Testis (tissue), 5 donors: ENCODE measurements at places on chromosomes 12 and 14.

DNA sequence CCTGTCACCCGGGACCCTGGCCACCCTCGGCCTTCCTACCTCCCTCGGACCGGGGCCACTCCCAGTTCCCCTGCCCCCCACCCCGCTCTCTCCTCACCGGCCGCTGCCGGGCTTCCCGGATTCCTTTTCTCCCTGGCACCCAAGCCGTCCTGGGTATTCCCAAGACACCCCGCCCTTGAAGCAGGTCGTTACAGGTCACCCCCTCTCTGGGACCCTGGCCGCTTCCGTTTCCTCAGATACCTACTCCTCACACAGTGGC lies 493 bp downstream of the NUMB start:
- DNase-seq = peak; percentile 50

- DNase-seq = no peak
Observed at GRCh38 chr12:45732250-45732649, 2.7 kb downstream of the ARID2 start.

- no peak for DNase-seq
Observed at GRCh38 chr14:64945431-64946178, 3.1 kb upstream of the GPX2 start.

GRCh38 chr12:124433147-124433874 lies 134.1 kb downstream of the NCOR2 start:
- peak; percentile 41 for DNase-seq

GRCh38 chr14:56088941-56089340 lies 29.3 kb upstream of the PELI2 start:
- no peak for DNase-seq

DNA sequence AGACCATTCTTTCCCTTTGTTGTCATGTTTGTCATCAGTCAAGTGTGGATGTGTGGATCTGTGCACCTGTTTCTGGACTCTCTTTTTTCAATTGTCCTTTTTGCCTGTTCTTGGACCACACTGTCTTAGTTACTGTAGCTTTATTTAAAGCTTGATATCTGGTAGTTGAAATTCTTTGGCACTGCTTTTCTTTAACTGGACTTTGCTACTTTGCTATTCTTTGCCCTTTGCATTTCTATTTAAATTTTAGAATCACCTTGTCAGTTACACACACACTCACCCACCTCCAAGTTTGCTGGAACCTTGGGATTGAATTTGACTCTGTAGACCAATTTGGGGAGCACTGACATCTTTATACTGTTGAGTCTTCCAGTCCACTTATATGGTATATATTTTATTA lies 61.5 kb downstream of the VRK1 start:
- no peak for DNase-seq

GRCh38 chr14:71783088-71783487 lies 149.1 kb upstream of the RGS6 start:
- DNase-seq = no peak

- no peak for DNase-seq
Observed at GRCh38 chr14:104937161-104937560, 12.5 kb downstream of the PLD4 start.

GRCh38 chr12:53603196-53603595 lies 23.0 kb downstream of the ATF7 start:
- no peak for DNase-seq

DNA sequence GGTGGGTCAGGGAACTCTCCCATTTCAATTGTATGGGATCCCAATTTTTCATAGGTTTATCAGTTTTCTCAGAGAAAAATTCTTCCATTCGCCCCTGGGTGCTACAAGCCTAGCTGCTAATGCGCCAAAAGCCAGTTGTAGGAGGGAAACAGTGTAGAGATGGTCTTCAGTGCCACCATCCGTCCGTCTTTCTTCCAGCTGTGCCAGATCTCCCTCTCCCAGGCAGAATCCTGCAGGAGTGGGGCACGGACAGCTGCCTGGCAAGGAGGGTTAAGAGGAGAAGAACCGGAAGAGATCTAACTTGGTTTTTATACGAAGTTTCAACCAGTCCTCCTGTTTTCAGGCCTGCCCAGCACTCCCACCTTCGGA lies 38.9 kb upstream of the FUT8 start:
- peak; percentile 26 for DNase-seq

DNA sequence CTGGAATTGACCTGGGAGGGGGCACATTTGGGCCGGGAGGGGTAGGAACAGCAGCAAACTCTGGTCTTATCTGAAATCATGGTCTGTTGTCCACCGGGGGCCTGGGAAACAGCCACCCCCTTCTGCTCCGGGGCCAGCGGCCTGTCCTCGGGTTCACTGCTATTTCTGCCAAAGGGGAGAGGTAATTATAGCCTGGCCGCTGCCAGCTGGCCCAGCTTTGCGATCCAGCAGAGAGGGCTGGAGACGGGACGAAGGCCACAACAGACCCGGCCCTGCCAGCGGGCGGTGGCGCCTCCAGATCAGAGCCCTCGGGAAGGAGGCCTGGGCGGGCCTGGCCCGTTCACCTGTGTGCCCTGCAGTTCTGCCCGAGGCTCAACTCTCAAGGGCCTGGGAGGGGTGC lies at the start of gene C14orf180:
Gene C14orf180, plus strand, starts transcription at position 258 of the 400 bp plus-strand sequence. CDS start 6,667 bp downstream, outside the sequence.
- DNase-seq = peak; percentile 22

DNA sequence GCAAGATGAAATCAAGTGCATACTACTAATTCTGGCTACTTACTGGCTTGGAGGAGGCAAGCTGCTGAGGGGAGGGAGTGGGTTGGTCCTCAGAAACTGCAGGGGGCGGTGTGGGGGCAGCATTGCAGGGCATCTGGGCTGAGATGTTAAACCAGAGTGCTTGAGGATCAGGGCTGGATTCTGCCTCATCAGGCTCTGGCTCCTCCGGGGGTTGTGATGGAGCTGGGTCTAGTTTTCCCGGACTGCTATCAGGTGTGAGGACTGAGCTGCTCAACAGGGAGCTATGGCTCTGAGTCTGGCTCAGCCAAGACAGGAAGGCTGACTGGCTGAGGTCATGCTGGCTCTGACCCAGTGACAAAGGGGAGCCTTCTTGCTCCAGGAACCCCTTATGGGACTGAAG lies 28.6 kb downstream of the BAZ2A start:
- no peak for DNase-seq

DNA sequence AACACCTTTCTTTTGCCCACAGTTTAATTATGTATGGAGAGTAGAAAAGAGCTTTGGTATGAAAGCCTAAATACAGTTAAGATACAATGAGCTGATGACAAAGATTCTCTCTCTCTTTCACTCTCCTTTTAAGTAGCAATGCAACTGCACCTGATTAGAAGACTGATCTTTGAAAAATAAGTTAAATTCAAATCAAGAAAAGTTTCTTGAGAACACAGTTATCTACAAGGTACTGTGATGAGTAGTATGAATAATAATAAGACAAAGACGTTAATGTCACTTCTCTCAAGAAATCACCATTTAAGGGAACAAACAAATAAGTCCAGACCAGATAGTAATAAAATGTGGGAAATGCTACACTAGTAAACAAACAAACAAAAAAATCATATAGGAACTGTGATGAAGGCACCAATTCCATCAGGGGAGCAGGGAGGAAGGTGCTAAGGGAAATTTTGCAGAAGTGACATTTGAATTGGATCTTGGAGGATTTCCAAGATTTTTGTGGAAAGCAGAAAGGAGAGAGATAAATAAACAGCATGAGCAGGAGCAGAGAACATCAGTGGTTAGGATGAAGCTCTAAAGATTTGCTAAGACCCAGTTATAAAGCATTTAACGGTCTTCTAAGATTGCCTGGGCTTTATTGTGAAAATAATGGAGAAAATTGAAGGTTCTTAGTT lies 65.2 kb upstream of the STK38L start:
- DNase-seq = no peak

GRCh38 chr12:57222286-57223190 lies 5.9 kb downstream of the NXPH4 start:
- DNase-seq = no peak

- DNase-seq = no peak
Observed at GRCh38 chr14:50839691-50840090, 8.7 kb upstream of the NIN start.

GRCh38 chr14:97719931-97720330 lies 922.7 kb downstream of the VRK1 start:
- no peak for DNase-seq

DNA sequence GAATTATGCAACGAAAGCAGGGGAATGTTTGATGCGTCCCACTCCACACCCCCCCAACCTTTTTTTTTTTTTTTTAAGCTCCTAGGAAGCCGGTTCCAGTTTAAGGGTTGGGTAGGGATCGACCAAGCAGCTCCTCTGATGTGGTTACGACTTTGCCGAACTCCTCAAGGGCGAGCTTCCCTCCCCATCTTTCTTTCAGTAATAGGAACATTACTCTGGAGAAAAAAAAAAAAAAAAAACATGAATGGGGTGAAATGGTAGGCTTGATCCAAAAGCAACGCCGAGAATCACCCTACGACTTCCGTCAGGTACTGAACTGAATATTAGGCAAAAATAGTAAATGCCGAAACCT lies 9.6 kb downstream of the BMP4 start:
- no peak for DNase-seq

DNA sequence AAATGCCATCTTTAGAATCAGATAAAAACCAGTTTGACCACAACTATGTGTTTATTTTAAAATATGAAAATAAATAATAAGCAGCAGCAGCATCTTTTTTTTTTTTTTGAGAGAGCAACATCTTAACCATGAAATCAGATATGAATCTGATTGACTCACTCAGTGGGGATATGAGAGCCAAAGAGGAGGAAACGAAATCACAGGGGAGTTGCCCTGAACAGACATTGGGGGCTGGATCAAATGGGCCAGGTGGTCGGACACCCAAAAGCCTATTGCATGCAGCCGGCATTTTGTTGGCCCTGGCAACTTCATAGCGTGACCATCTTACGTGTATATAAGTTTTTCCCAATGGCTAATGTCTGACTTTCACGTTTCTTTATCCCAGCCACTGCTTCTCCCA lies 321.1 kb downstream of the NPAS3 start:
- DNase-seq = no peak

DNA sequence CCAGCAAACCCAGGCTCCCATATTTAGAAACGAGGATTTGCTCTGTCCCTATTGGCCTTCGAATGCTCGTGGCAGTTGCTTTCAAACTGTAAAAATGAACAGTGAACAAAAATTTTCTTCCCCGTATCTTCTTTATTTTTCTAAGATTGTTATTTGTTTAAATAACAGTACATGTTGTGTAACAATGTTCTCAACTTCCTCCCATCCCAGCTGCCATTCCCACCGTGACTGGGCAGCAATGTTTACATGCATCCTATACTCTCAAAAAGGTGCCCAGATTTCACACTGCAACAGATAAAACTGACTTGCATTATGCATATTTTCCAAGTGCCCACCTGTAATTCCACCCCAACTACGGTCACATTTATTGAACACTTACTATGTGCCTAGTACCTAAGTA lies 12.8 kb downstream of the VCPKMT start:
- DNase-seq = no peak

DNA sequence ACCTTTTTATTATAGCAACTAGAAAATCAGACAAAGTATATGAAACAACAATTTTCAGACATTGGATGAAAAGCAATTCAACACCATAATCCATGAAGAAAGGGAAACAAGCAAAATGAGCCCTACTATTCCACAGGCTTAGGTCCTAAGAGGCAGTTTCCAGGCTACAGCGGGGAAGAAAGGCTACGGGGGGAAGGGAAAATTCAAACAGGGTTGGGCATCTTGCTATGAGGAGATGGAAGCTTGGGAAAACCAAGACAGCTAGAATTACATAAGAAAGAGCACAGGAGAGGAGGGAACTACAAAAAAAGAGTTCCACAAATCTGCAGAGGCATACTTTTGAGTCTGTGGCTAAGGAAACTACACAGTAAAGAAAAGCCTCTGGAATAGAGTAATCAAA lies 356.0 kb upstream of the CLEC14A start:
- no peak for DNase-seq

- DNase-seq = no peak
Observed at GRCh38 chr14:60197629-60198303, 32.6 kb upstream of the DHRS7 start.

GRCh38 chr14:85619851-85620250 lies 89.9 kb downstream of the FLRT2 start:
- no peak for DNase-seq

DNA sequence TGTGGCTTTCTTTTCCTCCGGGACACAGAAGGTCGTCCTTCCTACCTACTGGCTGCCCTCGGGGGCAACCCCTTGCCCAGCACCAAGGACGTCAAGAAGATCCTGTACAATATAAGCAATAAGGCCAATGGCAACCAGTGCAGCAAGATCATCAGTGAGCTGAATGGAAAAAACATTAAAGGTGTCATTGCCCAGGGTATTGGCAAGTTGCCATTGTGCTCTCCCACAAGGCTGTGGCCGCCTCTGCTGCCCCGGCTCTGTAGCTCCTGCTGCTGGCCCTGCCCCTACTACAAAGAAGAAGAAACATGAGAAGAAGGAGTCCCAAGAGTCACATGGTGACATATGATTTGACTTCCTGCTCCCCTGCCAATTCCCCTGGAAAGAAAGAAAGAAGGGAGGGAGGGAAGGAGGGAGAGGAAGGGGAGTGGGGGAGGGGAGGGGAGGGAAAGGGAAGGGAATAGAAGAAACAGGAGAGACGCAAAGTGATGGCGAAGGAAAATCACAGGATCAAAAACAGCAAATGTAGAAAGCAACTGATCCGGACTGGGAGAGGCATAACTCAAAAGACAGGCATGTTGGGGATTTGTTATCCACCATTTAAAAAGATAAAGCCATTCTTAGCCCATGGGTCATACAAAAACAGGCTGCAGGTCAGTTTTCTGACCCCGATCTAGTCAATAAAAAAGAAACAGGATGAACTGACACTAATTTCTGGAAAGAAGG lies 61.3 kb upstream of the RESF1 start:
- DNase-seq = peak; percentile 69

DNA sequence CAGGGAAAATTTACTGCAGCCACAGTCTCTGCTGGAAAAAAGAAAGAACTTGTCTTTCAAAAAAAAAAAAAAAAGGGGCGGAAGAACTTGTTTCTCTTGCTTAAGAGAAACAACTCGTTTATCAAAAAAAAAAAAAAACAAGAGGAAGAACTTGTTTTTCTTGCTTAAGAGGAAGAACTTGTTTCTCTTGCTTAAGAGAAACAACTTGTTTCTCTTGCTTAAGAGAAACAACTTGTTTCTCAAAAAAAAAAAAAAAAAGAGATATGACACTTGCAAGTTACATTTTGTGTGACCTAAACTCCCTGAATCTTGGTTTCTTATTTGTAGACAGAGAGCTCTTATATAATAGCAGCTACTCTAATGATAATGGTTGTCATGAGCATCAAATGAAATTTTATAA lies 44.7 kb upstream of the USP15 start:
- DNase-seq = no peak

- DNase-seq = no peak
Observed at GRCh38 chr12:31732926-31733548, 4.2 kb upstream of the AMN1 start.

DNA sequence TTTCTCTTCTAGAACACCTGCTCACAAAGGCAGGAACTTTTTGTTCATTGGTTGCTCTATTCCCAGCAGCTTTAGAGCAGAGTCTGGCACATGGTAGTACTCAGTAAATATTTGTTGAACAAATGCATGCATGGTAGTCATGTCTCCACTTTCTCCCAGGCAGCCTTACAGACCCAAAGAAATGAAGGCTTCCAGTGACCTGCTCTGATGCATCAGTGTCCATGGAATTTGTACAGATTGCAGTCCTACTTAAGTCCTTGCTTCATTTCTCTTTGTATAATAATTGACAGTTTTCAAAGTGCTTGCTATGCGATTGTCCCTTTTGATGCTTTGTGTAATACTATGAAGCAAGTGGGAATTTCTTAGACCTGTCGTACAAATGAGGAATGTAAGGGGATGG lies 119.6 kb downstream of the DERA start:
- DNase-seq = no peak

- DNase-seq = no peak
Observed at GRCh38 chr14:77009014-77009413, 19.5 kb downstream of the IRF2BPL start.

- DNase-seq = no peak
Observed at GRCh38 chr12:8785499-8785898, 36.9 kb upstream of the A2ML1 start.

- no peak for DNase-seq
Observed at GRCh38 chr14:65330416-65330815, 82.1 kb upstream of the FUT8 start.
